ENCODE measurements at places on chromosomes 4 and X.

GRCh38 chr4:87227751-87228151 is 7.3 kb upstream of the KLHL8 start:
- DNase-seq = no peak

DNA sequence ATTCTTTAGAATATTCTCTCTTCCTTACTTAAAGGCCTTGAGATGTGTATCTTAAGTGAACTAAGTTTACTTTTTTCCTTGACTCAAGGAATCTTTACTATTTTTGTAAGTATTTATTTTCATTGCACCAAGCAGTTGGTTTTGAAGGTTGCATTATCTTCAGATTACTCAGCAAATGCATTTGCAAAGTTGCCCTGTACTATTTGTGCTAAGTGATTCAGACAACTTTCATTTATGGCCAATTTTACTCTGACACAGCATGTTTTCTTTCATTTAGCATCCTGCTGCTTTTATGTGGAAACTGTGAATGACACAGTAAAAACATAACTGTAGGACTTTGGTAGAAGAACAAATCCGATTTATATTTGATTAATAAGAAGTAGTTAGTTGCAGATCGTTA is 191.0 kb downstream of the CCSER1 start:
- no peak for DNase-seq

DNA sequence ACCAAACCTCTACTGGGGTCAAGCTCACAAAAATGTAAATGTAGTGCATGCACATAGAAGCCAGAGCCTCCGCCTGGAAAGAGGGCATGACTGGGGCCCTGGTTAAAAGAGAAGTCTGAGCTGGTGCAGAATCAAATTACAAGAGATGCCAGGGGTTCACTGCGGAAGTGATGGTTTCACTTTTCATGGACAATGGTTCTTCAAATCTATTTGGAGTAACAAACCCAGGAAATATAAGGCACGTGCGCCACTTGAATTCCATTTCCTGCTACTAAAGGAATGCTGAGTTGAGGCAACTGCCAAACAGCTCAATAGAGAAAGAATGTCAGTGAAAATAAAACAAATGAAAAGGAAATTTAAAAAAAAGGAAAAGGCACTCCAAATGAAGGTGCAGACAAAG is 79.8 kb downstream of the FUNDC1 start:
- peak; percentile 78 for DNase-seq

- peak; percentile 84 for DNase-seq
These were observed 12.7 kb downstream of the PGK1 start for GRCh38 chrX:78116766-78117165.

DNA sequence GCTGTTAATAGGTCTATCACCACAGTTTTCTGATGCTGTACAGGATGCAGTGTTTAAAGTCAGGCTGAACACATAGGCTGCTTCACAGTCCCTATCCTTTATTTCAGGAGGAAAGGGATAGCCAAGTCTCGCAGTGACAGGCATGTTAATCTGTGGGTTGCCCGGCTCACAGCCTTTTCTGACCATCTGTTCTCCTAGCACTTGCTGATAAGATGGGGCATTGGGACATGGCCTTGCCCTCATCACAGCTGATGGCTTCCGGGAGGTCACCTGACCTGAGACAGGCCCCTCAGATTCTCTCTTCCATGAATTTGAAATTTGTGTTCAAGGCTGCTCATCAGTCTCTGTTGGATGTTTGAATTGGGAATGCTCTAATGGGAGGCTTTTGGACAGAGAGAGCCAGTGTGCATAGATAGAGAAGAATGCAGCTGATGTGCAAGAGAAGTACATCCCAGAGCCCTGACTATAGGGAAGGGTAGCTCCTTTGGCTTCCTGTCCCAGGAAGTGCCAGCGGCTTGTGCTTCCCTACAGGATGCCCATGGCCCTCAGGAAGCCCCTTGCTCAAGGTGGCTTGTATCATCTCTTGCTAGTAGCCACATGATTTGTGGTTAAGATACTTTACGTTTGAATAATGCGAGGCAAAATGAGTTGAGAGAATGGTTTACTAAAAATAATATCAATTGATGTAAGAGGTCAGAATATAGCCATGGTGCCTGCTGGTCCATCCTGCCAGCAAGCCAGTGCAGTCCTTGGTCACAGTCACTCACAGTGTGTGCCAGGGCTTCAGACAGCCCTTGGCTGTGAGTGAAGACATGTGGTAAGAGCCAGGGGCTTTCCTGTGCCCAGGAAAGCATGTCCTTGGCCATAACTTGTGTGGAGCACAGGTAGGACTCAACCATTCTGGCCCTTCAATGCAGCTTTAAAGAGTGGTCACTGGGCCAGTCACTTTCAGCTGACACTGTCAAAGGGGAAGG is 88.6 kb downstream of the TSPAN7 start:
- DNase-seq = no peak

GRCh38 chr4:117637347-117637746 is 396.9 kb upstream of the NDST3 start:
- no peak for DNase-seq

- DNase-seq = no peak
These were observed 140.5 kb upstream of the RAPGEF2 start for GRCh38 chr4:158962393-158962792.

GRCh38 chrX:132488180-132488705 is 595 bp downstream of the MBNL3 start:
- peak; percentile 79 for DNase-seq

- DNase-seq = no peak
These were observed 983.2 kb upstream of the IGFBP7 start for GRCh38 chr4:58093352-58093751.

DNA sequence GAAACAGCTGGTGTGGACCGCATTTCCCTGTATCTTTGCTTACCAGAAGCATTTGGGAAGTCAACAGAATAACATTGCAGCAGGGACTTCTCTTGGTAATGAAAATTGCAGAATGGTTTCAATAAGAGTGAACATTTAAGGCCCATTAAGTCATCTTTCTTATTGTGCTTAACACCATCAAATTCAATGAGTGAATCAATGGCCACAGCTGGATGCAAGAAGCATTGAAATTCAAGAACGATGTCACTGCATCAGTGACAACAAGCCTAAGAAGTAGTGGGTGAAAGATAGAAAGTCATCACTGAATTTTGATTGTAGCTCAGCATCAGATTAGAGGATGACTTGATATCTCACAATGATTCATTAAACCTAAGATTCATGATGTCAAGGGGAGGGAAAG is 93.9 kb upstream of the GPM6A start:
- DNase-seq = no peak

DNA sequence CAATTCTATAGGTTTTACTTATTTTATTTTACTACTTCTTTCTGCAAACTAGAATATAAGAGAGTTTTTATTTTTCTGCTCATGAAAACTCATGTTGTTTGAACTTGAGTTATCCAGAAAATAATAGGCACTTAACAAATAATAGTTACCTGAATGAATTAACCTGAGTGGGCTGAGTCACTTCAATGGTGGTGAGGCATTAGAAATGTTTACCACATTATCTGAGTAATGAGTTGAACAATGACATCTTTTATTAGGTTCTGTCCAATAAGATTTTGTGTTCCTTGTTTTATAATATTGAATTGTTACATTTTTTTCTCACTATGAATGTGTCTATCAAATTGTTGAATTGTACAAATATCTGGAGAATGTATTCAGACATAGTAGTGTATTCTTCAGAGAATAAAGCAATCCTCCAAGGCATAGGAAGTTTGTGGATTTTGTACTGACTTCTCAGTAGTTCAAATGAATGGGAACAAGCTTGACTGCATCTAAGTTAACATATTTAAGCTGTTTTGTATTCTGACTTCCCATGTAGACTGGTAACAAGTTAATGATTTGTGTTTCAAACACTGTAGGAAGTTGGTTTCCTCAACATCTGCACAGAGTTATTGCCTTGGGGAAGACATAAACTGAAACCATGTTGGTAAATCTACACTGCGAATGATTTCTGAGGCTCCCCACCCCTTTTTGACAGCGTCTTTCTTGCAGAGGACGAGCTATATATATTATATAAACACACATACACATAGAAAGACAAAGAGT is 1808.9 kb upstream of the TENM3 start:
- no peak for DNase-seq

DNA sequence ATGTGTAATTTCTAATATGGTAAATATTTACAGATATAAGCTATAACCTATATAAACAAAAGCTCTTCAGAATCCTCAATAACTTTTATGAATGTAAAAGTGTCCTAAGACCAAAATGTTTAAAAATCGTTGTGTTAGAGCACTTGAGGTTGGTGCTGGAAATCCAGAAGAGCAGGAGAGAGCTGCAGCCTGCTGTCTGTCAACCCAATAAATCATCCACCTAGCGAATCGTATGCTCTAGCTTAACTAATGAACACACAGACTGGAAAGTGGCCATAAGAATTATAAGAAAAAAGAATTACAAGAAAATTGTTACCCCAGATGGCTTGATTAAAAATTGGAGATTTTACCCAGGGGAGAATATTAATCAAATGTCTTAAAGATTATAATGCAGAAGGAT is 17.0 kb downstream of the CFAP97 start:
- no peak for DNase-seq

DNA sequence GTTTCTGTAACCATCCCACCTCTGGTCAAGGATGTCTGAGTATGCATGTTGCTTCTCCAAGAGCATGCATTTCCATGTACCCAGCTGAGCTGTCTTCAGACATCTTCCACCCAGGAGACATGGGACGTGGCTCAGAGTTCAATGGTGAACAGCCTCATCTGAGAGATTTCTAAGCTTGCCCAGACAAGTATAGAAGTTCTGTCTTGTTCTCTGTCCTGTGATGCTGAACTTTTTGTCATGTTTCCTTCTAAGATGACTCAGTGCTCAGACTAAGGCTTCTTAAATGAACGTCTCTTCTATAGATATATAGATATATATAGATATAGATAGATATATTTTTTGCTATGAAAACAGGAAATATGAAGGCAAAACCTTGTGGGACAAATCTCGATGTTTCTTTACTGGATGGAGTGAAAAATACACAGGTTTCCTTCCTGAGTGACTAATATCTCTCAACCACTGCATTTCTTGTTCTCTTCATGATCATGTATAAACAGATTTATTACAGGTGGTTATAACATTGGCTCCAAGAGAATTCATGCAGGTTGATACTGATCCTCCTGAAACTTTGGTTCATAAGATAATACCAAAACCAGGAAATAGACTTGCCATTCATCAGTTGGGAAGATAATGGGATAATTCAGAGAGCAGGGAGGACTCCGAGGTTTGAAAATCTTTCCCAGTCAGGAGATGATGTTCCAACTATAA is 168.2 kb downstream of the ZNF518B start:
- no peak for DNase-seq
